Dermis microvascular lymphatic vessel endothelial cell (primary cell): ENCODE measurements at places on chromosomes 7 and 10. TPM values are rescaled to one million over a fixed set of nuclear protein-coding genes. Genes with fewer than 3 reads are reported as not detected.

- no peak for DNase-seq
Measured at GRCh38 chr10:11450427-11450826, 161.0 kb downstream of the USP6NL start.

GRCh38 chr10:811379-812175, 119.9 kb downstream of the LARP4B start:
- DNase-seq = no peak

- DNase-seq = no peak
Measured at GRCh38 chr10:88042160-88043100, 179.0 kb downstream of the PTEN start.

GRCh38 chr7:151327659-151328058, 14.0 kb upstream of the NUB1 start:
- DNase-seq = no peak

TNS3 gene
- 7.3 and 11.8 TPM in 2 replicates for total RNA-seq

INMT gene
- under 0.01 TPM in 1 of 2 replicates, not detected in the other for total RNA-seq
